ENCODE measurements at places on chromosomes 12 and 14.

DNA sequence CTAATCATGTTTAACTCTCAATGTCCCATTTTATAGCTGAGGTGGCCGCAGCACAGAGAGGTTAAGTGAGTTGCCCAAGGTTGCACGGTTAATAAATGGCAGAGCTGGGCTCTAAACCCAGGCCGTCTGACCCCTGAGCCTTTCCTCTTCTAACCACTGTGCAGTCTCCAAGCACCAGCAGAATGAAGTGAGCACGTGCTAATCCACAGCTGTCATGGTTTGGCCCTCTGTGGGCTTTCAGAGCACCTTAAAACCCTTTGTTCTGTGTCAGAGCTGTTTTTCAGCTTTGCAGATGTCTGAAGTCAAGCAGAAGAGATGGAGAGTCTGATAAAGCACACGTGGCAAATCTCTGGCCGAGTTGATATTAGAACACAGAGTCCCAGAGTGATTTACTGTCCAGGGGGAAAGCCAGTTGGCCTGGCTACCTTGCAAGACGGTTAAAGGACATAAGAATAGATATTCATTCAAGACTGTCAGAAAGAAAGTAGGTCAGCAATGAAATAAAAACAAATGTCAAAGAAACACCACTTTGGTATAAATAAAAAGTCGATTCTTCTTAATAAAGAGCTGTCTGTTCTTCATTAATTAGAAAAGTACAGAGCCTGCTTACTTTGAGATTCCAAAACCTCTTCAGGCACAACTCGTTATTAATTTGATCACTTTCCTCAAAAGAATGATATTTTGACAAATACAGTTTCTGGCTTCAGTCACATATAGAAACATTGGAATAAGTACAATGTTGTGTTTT lies 107.3 kb downstream of the CRADD start:
- DNase-seq, result no peak

DNA sequence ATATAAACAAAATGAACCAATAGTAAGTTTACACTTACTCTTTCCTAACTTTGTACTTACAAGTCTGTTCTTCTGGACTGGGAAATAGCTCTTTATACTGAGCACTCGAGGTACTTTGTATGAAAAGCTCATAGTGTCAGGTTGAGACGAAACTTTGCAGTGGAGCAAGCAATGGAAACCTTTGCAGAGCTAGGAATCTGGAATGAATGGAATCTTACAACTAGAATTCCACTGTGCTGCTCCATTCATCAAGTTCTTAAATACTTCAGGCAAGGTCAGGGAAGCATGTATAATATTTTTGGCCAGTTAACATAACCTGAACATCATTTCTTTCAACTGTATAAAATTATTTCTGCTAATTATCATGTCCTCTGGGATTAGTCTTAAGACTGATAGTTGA lies 1327.5 kb upstream of the FLRT2 start:
- no peak for DNase-seq

DNA sequence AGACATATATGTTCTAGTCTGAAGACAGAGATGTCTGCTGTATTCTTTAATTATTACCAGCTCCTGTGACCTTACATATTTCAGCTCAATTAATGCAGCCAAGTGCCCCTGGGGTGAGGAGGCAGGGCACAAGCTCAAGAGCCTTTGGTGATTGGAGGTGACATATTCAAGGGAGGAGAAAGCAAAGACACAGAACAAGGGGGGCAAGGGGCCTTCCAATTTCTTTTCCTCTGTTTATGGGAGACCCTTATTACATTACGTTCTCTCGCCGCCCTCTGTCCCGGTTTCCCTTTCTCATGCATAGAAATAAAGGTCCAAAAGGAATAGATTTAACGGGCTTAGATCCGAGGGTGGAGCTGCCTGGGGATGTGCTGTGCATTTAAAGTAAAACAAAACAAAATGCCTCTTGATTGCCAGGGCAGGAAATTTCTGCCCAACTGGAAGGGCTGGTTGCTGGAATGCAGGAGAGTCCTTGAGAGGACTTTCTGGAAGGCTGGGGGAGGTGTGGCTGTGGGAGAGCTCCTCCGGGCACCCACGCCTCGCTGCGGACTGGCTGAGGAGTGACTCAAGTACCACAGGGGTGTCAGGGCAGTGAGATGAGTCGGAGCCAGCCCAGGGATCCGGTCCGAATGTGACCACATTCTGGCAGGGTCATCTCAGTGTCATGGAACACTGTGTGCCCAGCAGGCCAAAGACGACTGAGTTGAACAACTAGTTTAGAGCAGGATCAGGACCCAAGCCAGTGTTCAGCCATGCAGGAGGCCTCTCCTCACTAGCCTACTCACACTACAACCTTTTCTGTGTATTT lies 32.1 kb upstream of the GSG1 start:
- DNase-seq, result no peak

DNA sequence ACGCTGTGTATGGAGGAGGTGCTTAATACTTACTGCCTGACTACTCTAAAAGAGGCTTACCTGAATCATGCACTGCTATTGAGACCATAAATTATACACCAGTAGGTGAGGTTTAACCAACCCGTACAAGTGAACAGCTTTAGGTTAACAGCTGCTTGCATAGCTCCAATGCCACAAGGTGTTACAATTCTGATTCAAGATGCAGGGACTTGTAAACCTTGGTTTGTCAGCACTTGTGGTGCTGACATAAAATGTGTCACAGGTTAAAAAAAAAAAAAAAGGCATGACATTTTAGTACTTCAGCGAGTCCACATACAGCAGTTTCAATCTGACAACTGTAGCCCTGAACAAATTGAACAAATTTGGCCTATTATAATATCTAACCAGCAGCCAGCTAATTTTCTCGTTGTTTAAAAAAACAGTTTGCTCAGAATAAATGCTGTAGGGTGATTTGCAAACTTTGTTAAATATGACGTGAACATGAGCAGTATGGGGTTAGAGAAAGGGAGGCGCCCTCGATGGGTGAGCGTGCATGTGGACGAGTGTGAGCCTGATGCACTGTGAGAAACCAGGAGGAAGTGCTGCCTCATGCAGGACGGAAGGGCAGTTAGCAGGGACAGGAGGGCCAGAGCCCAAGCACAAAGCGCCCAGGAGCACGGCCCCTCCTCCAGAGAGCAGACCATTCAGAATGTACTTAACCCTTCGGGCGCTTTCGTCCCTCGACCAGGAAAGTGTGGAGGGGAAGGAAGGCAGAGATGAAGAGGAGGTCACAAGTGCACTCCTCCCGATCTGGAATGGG lies 44.7 kb downstream of the TCHP start:
- DNase-seq, result no peak

- DNase-seq, result no peak
Measured at GRCh38 chr14:89279649-89280232, 137.3 kb downstream of the FOXN3 start.

- no peak for DNase-seq
Measured at GRCh38 chr12:96104566-96104965, 69.2 kb upstream of the LTA4H start.

DNA sequence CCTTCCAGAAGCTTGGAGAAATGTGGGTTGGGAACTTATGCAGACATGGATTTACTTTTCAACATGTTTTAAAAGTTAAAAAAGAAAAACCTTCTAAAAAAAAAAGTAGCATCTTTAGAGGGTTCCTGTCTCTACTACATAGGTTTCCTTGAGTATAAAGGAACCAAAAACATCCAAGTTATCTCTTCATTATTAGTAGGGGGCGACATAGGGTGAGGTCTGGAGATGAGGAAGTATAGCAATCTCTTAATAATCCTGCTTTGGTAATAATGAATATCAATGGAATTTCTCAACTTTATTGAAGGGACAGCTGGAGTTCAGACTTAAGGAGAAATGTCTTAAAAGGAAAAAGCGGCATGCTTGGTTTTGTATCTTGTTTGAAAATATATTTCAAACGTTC lies 6.5 kb upstream of the PLXNC1 start:
- DNase-seq, result no peak

Measured in SIG-M5 (cell line).